ENCODE measurements at places on chromosomes 2 and 18. TPM values are rescaled to one million over a fixed set of nuclear protein-coding genes. Genes with fewer than 3 reads are reported as not detected.

MAPK4 gene
- 13.3 TPM for total RNA-seq

CD28 gene
- 0.24 TPM for total RNA-seq

CPLX4 gene
- 0.31 TPM for total RNA-seq

COLEC11 gene
- 15.8 TPM for total RNA-seq

DNA sequence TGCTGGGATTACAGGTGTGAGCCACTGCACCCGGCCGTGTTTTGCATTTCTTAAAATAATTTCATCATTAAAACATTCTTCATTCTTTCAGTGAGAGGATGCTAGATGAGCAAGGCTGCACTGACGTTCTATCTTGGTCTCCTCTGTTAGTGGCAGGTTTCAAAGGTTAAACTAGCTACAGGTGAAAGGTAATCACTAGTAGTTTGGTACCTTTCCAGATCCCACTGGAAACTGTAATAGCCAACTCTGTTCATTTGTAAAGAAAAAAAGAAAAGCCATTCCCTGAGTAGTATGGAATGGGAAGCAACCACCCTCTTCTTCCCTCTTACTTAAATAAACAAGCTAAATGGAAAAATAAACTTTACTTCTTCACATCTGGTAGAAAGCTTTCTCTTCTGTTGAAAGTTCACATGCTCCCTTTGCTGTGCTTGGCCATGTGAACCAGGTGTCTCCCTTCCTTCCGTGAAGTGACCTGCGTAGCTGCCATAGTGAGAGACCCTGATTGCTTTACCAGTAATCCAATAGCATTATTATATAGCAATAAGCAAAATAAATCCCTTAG, 94.0 kb downstream of the GREB1L start:
- H3K27me3 ChIP-seq = no peaks in the 10 kb centered on the region
- DNase-seq = no peak
- H3K4me3 ChIP-seq = no peak overlapping the region
- no peak overlapping the region for H3K27ac ChIP-seq

DNA sequence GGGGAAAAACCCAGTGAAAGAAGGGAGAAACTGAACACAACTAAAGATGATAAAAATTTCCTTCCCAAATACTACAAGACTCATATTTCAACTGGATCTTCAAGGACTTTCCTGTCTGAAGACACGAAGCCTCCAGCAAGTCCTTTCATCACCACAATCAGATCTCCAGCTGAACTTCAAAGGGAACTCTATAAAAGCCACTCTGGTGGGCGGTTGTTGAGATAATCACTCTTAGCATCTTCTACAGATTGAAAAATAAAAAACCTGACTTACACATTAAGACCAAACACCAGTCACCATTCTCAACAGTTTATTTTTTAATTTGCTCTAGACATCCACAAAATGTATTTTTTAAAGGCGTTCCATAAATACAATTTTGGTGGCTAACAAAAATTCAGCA, 4.4 kb downstream of the REV1 start:
- no peaks in the 10 kb centered on the region for H3K27me3 ChIP-seq
- H3K27ac ChIP-seq = no peak overlapping the region
- H3K4me1 ChIP-seq = peaks cover 44% of the 10 kb centered on the region
- no peak for DNase-seq
- H3K36me3 ChIP-seq = no peaks in the 10 kb centered on the region

DNA sequence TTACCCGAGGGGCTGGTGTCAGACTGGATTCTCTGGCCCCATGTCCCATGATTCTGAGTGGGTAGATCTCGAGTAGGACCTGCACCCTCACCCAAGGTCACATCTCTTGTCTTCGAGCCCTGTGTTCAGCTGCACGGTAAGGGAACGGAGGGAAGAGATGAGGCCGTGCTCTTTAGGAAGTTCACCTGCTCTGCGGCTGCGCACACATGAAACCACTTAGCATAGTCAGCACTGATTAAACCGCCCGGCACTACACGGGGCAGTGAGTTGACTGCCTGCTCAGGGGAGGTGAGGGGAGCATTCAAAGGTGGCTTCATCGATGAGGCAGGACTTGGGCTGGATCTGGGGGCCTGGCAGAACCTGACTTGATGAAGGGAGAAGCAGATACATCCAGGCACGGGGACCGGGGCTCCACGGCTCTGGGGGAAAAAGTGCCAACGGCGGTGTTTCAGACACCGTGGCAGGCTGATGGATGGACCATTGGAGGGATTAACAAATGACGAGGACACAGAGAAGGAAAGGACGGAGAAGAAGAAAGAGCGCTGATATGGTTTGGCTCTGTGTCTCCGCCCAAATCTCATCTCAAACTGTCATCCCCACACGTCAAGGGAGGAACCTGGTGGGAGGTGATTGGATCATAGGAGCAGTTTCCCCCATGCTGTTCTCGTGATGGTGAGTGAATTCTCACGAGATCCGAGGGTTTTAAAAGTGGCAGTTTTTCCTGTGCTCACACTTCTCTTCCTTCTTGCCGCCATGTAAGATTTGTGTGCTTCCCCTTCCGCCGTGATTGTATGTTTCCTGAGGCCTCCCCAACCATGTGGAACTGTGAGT, 248.6 kb downstream of the CYP26B1 start:
- DNase-seq = no peak
- no peak overlapping the region for H3K27ac ChIP-seq
- H3K27me3 ChIP-seq = no peaks in the 10 kb centered on the region
- peaks cover 11% of the 10 kb centered on the region for H3K4me1 ChIP-seq
- no peaks in the 10 kb centered on the region for H3K36me3 ChIP-seq

DNA sequence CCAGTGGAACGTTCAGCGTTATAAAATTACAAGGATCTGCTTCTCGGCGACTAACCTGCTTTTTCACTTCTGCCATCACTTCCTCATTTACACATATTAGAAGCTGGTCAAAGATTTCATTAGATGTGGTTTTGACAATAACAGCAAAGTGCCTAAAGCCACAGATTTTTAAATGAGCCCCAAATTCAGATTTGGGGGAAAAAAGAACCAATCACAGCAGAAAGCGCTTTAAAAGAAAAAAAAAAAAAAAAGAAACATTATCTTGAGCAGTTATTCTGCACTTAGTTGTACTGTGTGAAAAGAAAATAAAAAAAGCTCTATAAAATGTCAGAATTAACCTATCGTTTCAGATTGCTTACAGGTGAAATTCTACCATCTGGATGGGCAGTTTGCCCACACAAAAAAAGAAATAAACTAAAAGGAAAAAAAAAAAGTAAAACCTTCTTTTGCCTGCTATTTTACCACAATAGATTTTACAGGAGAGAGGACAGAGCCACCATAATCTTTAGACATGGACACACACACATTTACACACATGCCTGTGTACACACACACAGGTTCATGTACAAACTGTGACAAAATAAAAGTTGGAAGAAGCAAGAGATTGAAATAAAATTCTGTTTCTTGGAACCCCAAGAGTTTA, 167.2 kb downstream of the TCF4 start:
- no peak for DNase-seq
- H3K4me1 ChIP-seq = peaks cover 4% of the 10 kb centered on the region
- peak overlapping the region; percentile 84 for H3K27ac ChIP-seq
- no peaks in the 10 kb centered on the region for H3K36me3 ChIP-seq
- no peak overlapping the region for H3K4me3 ChIP-seq

DNA sequence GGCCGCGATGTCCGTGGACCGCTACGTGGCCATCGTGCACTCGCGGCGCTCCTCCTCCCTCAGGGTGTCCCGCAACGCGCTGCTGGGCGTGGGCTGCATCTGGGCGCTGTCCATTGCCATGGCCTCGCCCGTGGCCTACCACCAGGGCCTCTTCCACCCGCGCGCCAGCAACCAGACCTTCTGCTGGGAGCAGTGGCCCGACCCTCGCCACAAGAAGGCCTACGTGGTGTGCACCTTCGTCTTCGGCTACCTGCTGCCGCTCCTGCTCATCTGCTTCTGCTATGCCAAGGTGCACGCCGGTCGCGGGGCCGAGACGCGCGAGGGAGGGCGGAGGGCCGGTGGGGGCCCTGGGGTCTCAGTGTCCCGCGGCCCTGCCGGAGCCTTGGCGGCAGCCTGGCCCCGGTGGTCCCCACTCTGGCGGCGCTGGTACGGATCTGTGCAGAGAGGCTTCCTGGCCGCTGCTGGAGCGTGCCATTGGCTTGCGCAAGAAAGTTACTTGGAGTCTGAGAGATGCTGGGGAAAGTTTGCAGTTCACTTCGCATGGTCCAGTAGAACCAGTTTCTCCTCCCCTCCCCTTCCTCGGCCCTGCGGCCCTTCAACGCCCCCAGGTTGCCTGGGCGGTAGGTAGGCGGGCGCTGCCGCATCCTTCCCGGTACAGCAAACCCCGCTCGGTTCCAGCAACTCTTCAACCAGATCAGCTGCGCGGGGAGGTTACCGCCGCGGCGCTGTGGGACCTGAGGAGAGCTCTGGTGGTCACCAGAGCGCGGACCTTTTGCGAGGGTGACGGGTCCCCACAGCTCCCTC, 1.5 kb downstream of the GALR1 start:
- H3K27ac ChIP-seq = no peak overlapping the region
- no peak for DNase-seq
- H3K27me3 ChIP-seq = no peaks in the 10 kb centered on the region

DNA sequence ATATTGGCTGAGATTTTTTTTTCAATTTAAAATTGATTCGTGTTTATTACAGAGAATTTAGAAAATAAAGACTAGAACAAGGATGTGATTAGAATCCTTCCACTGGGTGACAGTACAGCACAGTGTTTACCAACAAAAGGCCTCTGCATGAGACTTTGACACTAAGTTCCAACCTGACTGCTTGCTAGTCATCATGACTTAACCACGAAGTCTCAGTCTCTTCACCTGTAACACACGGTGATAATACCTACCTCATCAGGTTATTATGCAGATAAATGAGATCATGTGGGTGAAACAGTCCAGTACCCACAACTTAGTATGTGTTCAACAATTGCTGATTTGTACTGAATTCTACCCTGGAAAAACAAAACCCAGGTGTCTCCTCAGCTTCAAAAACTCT, 151.2 kb downstream of the STK39 start:
- no peaks in the 10 kb centered on the region for H3K27me3 ChIP-seq
- no peak for DNase-seq
- H3K27ac ChIP-seq = no peak overlapping the region
- no peak overlapping the region for H3K4me3 ChIP-seq

DNA sequence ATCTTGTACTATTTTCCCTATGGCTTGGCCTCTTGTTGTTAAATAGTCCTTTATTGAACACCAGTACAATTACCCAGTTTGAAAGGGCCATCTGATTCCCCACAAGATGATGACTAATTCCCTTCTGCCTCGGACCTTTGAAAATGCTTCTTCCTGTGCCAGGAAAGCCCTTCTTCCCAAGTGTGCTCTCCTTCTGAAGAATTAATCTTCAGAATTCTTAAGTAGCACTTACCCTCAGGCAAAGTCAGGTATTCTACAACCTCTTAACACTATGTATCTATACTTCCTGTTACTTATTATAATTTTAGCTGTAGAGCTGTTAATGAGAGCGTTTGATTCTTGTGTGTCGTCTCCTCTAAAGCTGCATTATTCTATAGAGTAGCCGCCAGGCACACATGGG, 28.6 kb upstream of the MEX3C start:
- no peaks in the 10 kb centered on the region for H3K27me3 ChIP-seq
- H3K27ac ChIP-seq = no peak overlapping the region
- H3K4me3 ChIP-seq = no peak overlapping the region
- DNase-seq = no peak
- no peaks in the 10 kb centered on the region for H3K36me3 ChIP-seq

DNA sequence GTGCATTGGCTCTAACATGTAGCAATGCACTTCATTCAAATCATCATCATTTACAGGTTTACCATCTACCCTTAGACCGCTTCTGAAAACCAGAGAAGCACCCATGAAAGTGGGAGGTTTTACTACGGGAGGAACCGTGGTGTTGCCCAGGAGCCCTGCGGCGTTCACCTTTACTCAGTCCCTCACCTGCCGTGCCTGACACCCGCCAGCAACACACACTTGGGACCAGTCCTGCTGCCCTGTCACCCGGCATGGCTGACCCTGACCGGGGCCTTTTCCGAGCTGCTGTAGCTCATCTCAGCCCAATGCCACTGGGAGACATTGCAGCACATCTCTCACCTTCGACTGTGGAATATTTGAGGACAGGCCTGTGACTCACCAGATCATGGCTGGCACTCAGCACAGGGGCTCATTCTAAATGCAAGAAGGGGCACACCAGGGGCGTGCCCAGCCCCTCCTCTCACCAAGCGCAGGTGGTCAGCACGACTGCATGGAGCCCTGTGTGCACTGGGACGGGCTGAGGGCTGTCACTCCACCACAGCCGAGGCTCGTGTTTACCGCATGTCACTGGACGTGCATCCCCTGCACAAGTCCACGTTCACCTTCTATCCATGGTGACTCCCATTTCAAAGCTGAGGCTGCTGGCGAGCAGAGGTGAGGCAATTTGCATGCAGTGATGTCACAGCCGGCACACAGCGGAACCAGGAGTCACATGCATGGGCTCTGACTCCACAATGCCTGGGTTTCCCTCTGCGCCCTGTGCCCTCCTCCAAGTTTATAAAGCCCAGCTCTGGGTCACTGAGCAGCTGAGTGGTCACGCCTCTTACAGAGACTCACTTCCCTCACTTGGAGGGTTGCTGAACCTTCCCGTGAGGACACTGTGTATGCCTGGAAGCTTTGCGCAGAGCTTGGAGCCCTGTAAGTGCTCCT, 76.7 kb upstream of the SNTG2 start:
- H3K4me3 ChIP-seq = no peak overlapping the region
- no peak overlapping the region for H3K27ac ChIP-seq
- no peaks in the 10 kb centered on the region for H3K36me3 ChIP-seq

DNA sequence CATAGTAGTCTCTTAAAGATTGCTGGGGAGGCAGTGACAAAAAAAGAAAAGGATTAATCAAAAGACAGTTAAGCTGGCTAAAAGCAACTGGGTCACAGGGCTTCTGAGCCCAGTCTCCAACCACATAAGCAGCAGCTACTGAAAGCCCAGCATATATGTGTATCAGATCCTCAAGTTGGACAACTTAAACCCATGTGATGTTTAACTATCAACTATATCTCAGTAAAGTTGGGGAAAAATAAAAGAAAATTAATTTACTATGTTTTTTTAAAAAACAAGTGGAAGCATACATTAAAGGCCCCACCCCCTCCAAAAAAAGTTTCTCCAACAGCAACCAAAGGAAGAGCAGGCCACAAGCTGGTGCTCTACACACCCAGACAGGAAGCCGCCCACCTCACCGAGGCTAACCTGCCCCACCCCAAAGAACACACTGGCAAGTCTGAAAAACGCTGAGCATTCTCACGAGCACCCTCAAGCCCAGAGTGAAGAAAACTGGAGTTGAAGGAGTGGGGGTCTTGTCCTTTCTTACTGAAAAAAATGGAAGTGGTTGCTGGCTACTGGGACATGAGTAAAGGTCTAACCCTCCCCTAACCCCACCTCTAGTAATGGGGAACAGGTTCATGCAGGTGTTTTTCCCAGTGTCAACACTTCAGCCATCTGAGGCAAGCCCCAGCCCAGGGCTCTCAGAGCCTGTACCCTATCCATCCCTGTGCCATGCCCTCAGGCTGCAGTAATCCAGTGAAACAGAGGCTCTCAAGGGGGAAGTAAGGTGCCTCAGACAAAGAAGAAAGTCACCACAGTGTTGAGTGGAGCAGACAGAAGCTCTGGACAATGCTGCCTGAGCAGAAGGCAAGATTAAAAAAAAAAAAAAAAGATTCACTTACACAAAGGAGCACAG, 106.3 kb downstream of the GYPC start:
- H3K36me3 ChIP-seq = no peaks in the 10 kb centered on the region
- no peaks in the 10 kb centered on the region for H3K27me3 ChIP-seq
- H3K4me1 ChIP-seq = peaks cover 4% of the 10 kb centered on the region
- H3K4me3 ChIP-seq = no peak overlapping the region
- DNase-seq = no peak
- no peak overlapping the region for H3K27ac ChIP-seq

Measured in testis (tissue), 5 donors.